Trophoblast cell (in vitro differentiated cells and primary cell): ENCODE measurements at places on chromosomes 7 and 10.

DNA sequence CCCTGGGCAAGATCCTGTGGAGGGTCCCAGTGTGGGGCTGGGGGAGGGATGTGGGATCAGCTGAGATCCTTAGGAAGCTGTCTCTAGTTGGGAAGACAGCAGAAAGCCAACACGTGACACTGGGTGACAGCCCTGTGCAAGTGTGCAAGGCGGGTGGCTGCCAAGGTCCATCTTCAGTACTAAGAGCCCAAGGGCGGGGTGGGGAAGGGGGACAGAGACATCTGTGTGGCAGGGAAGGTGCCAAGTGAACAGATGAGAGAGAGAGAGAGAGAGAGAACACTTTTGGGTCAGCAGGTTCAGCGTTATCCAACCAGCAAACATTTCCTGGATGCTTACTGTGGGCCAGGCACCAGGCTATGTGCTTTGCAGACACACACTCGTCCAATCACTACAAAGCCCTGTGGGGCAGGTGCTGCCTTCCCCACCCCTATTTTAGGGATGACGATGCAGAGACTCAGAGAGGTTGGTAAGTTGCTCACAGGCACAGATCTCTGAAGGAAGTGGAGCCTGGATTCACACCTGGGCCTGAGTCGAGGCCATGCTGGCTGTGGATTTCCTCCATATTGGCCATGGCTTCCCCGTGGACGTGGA lies 135.7 kb downstream of the GRK5 start:
- DNase-seq: no peak

DNA sequence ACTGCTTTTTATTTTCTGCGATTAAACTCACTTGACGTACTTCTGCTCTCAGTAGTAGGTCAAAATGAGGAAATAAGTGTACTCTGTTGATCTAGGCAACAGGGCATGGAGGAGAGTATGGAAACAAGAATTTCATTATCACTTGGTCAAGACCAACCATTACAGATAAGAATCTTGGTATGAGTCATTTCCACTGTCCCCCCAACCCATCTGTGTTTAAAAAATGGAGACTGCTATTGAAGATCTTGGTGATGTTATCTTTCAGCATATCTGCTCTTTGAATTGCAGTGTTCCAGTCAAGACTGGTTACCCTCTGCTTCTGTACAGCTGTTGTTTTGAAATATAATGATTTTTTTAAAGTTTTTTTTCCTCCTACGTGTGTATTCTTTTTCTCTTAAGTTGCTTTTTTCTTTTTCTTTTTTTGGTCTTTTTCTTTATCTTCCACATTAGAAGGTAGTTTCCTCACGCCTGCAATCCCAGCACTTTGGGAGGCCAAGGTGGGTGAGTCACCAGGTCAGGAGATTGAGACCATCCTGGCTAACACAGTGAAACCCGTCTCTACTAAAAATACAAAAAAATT lies 11.7 kb downstream of the STAM start:
- peak; percentile 95 for DNase-seq

DNA sequence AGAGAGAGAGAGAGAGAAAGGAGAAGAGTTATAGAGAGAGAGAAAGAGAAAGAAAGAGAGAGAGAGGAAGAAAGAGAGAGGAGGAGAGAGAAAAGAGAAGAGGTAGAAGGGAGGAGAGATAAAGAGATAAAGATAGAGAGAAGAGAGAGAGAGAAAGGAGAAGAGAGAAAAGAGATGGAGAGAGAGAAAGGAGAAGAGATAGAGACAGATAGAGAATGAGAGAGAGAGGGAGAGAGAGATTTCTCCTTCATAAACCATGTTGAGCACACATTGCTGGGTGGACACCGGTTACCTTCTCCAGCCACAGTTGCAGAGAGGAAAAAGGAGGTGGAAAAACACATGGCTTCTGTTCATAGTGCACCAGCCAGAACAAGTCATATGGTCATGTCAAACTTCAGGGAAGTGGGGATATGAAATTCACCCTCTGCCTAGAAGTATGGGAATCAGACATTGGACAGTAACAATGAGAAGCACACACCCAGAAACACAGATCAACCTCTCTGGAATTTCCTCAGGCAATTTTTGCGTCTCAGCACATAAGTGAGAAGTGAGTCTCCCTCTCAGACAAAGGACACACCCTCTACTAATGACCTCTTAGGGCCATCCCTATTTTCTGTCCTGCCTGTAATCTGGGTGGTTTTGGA lies 172.5 kb upstream of the SVIL start:
- DNase-seq: peak; percentile 16

DNA sequence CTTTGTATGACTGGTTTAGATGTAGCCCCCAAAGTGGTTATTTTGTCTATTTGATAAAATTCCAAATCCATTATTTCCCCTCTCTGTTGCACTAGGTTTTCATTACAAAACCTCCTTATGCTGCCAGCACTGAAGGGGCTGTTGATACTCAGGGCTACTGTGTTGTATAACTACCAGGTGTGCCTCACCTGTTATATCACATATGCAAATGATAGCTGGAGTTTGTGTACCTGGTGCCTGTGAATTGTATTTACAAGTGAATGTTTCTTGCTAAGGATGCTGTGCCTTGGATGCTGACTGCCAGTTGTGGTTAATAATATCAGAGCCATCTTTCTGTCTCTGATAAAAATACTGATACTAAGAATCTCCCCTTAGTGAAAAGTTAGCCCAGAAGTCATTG lies 84.8 kb upstream of the CCDC6 start:
- no peak for DNase-seq

DNA sequence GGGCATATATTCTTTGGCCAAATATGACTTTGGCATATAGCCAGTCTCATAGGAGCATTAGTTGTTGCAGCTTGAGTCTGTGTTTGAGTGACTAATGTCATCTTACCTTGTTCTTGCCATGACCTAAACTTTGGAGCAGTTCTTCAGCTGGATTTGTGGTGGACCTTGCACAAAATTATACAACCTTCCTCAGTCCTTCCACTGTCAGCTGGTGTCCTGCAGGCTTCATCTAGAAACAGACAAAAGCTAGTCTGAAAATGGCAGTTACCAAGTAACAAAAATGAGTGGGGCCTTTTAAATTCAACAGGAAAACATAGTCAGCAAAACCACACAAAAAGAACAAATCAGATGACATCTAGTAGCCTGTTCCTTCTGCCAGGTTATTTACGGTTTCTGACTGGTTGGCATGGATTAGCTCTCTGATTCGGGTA lies 59.5 kb upstream of the HECTD2 start:
- no peak for DNase-seq

- DNase-seq: no peak
Measured at GRCh38 chr7:152643979-152644559, 31.9 kb downstream of the XRCC2 start.

- no peak for DNase-seq
Measured at GRCh38 chr10:4851846-4852245, 25.8 kb downstream of the AKR1E2 start.

GRCh38 chr10:92544296-92544695 lies 29.6 kb downstream of the IDE start:
- peak; percentile 75 for DNase-seq

- no peak for DNase-seq
Measured at GRCh38 chr7:32357535-32358277, 132.5 kb downstream of the LSM5 start.

DNA sequence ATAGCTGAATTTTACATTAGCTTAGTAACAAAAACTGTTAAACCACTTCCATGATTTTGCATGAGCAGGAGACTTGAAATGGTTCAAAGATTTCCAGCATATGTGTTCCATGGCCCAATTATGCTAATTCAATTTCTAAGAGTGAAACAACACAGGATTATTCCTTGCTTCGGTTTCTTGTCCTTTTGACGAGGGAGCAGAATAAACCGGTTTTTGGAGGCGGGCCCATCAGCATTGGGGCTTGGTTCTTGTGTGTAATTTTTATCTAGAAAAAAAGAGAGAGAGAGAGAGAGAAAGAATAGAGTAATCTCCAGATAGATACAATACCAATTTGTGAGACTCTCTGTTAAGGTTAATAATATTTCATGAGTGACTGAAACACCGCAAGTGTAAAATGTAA lies 159.5 kb upstream of the ETV1 start:
- DNase-seq: no peak

DNA sequence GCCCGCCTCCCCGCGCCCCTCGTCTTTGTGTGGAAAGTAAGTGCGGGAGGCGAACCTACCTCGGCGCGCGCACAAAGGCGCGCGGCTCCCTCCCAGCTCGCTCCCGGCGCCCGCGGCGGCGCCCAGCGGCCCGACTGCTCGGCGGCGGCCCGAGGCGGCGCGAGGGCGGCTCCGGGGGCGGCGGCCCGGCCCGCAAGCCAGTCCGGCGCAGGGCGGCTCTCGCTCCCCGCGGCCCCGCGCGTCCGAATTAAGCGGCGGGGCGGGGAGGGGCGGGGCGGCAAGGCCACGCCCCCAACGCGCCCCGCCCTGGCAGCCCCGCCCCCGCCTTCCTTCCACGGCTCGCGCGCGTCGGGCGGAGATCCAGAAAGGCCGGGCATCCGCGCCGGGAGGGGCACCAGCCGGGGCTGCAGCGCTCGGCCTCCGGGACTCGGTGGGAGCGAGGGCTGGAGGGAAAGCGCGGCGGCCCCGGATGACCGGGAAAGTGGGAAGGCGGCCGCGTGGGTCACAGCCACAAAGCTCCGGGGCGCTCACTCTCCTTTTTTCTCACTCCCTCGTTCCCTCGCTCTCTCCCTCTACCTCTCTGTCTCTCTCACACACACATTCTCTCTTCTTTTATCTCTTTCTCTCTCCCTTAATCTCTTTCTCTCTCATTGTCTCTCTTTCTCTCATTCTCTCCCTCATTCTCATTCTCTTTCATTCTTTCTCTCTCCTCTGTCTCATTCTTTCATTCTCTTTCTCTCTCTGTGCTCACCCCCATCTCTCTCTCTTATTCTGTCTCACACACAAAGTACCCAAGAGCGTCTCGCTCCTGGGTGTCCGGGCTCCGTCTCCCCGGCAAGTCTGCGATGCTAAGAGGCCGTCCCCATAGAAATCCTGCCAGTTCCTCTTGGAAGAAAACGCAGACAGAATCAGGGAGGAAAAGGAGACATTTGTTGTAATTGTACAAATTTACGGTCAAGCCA lies 170.2 kb downstream of the FAM107B start:
- DNase-seq: peak; percentile 86

DNA sequence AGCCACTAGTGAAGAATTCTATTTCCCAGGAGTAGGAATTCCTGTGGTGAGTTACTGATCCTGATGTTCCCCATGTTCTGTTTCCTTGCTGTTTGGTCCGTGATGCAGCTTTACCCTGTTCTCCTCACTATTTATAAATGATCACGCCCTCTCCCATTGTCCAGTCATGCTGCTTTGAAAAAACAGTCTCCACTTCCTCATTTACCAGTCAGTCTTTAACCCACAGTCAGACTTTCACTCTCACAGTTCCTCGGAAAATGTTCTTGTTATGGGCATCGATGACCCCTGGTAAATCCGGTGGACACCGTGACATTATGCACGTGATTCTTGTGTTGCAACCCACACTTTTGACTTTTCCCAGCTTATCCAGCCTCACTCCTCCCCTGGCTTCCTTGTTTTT lies 14.4 kb downstream of the SCIN start:
- DNase-seq: no peak

DNA sequence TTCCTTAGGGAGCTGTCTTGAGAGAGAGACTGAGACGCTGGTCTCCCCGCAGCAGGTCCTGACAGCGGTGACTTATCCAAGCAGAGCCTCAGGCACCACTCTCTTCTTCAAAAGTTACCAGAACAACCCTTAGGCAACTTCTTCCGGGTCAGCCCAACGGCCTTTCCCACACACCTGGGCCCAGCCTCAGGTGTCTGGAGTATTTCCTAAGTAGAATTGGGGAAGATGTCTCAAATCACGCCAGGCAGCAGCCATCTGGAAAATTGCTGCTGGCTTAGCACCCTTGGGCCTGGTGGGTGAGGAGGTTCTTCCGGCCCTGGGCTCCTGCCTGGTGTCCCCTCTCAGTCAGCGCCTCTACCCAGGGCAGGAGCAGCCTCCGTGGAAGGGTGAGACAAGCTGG lies 80.4 kb upstream of the ANLN start:
- DNase-seq: no peak

- no peak for DNase-seq
Measured at GRCh38 chr10:23370106-23370505, 25.5 kb upstream of the C10orf67 start.

DNA sequence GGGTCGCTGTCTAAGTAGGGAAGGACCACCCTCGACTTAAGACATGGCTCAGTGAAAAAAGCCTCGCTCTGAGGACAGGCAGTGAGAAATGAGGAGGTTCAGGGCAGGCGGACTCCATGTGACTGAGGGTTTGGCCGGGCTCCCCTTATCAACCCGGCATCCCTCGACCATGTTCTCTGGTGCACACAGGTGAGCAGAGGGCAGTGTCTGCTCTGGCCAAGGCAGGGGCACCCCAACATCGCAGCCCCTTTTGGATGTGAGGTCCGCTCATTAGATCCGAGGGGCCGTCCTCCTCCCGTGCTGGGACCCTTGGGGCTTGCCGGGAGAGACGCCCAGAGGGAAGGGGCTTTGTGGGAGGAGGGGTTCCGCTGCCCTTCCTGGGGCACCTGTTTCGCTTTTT lies 475.1 kb downstream of the DNAJB6 start:
- DNase-seq: no peak

DNA sequence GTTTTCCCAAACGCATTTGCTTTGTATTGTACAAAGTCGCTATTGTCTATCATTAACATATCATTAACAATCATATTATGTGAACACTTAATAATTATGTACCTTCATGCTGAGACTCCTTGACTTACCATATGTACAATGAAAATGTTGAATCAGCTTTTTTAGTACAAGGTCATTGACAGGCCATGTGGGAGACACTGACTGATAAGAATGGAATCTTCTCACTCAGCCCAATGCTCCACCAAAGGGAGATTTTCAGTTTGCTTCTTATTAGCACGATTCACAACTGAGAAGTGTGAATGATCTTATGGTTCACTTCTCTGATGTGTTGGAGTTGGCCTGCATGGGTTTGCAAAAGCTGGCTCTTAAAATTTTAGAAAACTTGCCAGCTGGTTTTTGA lies 253.5 kb upstream of the TEX47 start:
- no peak for DNase-seq

DNA sequence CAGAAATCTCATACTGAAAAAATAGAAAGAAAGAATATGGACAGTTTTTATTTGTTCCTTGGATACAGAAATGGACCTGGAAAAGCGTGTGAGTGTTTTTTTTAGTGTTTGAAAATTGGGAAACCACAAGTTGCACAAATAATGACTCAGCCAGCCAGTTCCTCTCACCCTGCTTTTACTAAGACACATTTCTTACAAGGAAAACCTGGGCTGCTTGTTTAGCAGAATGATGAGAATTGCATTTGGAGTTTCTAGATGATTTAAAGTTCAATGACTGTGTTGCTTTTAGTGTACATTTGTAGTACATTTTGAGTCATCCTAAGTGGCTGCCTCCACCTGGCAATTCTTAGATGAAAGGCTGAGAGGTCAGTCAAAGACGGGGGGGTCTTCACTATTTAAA lies 218.7 kb downstream of the ABCA13 start:
- no peak for DNase-seq
